ENCODE measurements at places on chromosomes 1 and 21.

GRCh38 chr1:208500375-208500774 lies 256.2 kb upstream of the PLXNA2 start:
- no peak for DNase-seq

DNA sequence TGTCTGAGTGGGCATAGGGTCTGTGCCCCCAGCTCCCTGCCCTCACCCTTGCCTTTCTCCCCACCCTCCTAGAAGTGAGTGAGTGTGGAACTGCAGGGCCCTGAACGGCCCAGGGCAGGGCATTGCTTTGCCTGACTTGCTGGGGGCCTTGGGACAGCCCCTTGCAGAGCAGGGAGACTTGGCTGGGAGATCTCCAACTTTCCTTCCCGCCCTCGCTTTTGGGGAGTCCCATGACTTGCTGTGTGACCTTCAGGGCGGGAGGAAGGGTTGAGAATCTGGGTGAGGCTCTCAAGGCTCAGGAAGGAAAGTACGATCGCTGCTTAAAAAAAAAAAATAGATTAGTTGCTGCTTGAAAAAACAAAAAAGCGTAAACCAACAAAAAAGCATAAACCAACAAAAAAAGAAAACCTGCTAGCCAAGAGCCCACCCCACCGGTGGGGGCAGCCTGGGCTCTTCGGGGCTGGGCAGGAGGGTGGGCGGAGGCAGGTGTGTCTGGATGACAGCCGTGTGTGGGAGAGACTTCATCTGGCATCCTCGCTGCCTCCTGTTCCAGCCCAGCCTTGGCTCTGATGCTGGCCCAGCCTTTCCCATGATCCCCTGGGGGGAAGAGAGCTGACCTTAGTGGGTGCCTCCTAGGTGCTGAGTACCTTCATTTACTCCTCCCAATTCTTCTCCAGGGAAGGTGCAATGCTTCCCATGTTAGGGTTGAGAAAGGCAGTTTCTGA lies 6.5 kb downstream of the NBL1 start:
- DNase-seq: peak; percentile 39

- peak; percentile 97 for DNase-seq
Measured at GRCh38 chr1:181141431-181141910, 53.0 kb downstream of the IER5 start.

GRCh38 chr1:35439626-35440025 lies 117.6 kb downstream of the KIAA0319L start:
- no peak for DNase-seq

- DNase-seq: no peak
Measured at GRCh38 chr1:75671708-75672107, 52.8 kb upstream of the ACADM start.

GRCh38 chr1:48536477-48536876 lies 64.5 kb upstream of the SPATA6 start:
- DNase-seq: no peak

DNA sequence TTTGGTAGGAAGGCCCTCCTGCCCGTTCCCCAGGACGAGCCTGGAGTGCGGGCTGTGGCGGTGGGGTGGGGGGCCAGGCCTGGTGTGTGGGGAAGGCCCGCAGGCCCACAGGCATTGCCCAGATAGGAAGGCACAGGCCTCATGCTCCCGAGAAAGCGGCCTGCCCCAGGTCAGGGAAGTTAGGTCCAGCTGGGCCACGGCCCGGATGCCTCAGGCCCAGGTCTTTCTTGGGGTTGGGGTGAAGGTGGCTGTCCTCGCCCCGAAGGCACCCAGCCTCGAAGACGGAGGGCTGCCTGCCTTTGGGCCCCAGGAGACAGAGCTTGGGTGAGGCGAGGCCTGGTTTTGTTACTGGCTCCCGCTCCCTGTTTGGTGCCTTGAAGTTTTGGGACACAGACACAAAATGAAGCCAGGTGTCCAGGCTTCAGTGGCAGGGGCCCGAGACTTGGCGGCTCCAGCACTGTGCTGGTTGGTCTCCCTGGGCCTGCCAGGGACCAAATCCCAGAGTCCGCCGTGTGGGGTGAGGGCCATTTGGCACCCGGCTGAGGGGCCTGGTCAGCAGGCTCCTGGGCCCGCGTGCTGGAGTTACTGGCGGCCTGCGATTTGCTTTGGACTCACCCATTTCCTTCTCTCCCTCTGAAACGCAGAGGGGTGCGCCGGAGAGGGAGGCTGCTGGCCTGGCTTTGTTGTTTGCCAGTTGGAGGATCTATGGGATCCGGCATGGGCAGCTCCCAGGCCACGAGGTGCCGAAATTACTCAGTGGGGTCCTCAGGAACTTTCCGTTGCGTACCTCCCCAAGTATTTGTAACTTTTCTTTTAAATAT lies 2.0 kb downstream of the SKI start:
- DNase-seq: no peak

- DNase-seq: peak; percentile 87
Measured at GRCh38 chr21:15732290-15732995, 2.7 kb downstream of the USP25 start.

DNA sequence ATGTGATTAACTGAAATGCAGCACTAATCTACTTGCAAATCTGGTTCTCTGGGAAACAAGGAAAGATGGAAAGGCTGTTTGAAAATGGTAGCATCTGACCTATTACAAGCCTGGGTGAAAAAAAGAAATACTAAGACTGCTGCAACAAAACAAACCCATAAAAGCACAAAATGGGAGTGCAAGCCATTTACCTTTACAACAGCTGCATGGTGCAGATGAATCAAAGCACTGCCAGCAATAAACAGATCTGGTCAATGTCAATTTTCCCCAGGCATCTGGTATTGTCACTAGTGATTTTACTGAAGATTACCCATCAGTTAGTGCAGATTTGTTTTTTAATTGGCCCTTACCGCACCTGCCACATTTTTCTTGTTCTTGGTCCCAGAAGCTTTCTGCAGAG lies 1341.7 kb downstream of the PLA2G4A start:
- DNase-seq: no peak

DNA sequence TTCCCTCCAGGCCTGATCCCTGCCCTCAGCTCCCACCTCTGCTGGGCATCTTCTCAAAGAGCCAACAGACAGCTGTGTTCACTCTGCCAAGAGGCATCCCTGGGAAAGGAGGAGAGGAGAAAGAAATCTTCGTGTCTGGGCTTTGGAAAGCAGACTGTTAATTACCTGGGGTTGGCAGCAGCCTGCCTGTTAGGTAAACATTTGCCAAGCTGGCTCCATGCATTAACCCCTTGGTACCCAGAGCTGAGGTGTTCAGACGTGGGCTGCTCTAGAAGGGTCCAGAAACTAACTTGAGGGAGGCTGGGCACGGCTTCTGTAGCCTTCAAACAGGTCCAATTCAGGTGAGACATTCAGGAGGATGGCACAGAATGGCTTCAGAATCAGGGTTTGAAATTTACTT lies 8.7 kb upstream of the EXTL1 start:
- no peak for DNase-seq

GRCh38 chr21:38459490-38459889 lies 38.8 kb downstream of the ERG start:
- DNase-seq: no peak

DNA sequence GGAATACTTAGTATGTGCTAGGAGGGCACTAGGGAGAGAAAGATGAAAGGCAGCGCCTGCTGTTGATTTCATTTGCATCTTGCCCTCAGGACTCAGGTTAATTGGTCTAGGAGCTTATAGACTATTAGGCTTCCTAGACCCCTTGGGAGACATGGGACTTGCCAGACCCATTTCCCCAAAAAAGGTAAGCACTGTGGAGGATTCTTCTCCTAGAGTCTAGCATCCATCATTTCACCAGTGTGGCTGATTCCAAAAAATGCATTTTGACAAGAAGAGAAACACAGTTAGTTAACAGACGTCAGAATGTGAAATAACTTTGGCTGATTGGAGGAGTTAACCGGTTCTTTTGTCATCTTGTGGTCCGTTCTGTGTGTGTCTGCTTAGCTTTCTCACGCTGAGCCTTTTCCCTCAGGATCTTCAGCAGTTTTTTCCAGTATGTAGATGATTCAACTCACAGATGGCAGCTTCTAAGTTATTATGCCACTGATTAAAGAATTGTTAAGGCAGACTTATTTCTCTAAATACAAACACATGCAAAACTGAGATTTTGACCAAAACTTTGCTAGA lies 108.8 kb downstream of the KIF26B start:
- DNase-seq: no peak

DNA sequence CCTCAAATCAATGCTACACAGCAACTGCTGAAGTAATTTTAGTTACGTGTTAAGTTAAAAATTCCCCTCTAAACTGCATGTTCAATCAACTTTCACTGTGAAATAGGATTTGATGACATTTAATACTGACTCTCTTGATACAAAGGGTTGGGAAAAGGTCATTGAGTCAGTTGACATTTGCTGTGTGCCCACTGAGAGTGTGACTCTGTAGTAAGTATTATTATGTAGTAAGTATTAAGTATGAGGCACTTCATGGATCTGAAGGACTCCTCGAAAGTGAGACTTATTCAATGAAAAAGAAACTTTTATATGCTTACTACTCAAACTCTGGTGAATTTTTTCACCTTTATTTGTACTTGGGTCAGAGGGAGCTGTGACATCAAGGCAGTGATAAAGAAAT lies 83.1 kb upstream of the S1PR1 start:
- DNase-seq: peak; percentile 35

- no peak for DNase-seq
Measured at GRCh38 chr1:61140778-61141177, 58.4 kb downstream of the NFIA start.

GRCh38 chr1:203325418-203326091 lies 20.2 kb downstream of the BTG2 start:
- DNase-seq: peak; percentile 76

GRCh38 chr1:245118806-245119205 lies 36.0 kb upstream of the KIF26B start:
- DNase-seq: no peak

DNA sequence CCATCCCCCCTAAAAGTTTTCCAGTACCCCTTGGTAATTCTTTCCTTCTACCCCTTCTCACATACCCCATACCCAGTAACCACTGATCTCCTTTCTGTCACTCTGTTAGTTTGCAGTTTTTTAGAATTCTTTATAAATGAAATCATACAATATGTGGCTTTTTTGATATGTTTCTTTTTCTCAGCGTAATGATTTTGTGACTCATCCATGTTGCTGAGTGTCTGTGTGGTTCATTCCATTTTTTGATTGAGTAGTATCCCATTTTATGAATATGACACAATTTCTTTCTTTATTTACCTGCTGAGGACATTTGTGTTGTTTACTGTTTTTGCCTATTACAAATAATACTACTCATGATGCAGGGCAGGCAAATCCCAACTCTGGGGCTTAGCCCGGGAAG lies 1605.3 kb downstream of the BRINP3 start:
- DNase-seq: no peak

DNA sequence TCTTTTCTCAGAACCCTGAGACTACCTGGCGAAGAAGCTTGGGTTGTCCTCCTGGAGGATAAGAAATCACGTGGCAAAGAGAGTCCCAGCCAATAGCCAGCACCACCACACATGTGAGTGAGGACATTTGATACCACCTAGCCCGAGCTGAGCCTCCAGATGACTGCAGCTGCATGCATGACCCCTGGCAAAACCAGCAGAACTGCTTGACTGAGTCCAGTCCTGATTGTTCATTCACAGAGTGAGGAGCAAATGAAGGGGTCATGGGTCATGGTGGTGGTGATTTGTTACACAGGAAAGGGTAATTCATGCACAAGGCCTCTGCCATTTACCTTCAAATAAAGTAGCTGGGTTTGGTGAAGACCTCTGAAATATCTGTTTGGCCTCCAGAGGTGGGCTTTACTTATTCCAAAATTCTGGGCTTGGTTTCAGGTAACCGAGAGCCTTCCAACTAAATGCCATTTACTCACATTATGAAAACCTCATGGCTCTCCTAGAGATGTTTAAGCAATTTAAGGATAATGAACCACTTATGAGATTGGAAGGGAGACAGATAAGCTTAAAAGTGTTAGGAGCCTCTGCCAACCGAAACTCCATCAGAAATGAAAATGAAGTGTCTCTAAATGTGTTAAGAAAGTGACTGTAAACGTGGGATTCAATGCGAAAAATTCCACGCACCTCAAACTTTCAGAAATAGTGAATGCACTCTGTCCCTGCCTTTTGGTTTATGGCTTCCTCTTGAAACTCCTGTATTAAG lies 163.3 kb downstream of the SLC35F3 start:
- DNase-seq: no peak

DNA sequence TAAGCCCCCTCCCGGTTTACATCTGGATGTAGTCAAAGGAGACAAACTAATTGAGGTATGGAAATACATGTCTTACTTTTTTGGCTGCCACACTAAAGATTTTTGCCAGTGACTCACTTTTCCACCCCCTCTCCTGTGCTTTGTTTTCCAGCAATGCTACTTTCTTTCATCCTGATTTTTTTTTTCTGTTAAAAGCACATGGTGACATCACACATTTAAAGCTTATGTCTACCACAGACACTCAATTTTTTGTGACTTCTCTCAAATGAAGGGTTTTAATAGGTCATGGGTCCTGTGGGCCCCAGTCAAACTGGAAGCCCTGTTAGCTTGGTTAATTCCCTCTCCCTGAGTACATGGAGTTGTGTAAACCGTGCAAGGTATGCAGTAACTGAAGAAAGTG lies 2.2 kb downstream of the PPP1R8 start:
- no peak for DNase-seq

GRCh38 chr1:244075247-244075722 lies 24.2 kb downstream of the ZBTB18 start:
- DNase-seq: no peak

DNA sequence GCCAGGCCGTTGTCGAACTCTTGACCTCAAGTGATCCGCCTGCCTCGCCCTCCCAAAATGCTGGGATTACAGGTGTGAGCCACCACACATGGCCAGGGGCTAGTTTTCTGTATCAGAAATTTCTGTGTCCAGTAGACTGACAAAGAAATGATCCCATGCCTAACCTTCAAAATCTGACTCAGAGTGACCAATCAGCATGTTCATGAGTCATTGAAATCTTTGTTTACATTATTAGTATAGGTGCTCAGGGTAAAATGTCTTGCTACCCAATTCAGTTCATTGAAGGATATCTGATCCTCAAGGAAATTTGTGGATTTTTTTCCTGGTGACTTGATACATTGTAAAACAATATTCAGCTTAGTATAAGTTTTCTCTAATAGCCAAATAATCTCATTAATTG lies 11.0 kb upstream of the LDLRAD2 start:
- DNase-seq: no peak

DNA sequence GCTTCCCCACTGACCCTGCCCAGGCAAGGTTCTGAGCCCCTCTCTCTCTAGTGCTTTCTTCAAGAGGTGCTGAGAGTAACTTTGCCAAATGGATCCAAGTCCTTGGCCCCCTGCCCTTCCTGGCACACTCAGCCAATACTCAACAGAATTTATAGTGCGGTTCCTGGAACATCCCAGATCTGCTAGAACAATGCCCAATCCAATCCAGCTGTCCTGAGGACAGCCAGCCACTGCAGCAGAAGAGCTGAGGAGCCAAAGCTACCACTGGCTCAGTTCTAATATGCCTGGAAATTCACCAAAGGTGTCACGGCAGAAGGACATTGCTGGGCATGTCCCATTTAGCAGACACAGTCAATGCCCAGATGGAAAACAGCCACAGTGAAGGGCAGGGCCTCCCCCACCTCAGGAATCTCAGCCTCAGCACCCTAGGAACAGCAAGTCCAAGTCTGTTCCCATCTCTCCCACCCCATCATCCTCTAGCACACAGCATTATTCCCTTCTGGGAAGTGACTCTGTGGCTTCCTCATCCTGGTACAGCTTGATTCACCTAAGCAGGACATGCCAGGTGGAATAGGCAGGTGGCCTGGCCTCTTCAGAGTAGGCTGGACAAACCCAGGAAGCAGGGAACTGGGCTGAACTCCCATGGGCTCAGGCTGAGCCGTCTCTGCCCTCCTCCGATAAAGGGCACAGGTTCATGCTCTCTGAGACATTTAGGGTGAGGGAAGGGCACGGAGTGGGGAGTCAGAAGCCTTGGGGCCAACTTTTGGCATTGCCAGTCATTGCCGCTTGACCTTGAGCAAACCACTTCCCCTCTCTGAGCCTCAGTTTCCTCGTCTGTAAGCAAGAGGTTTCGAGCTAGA lies 24.6 kb downstream of the PMVK start:
- no peak for DNase-seq

Measured in suppressor macrophage treated with lipopolysaccharide for 1 hour (primary cell).